ENCODE measurements at places on chromosomes 13 and 19. TPM values are rescaled to one million over a fixed set of nuclear protein-coding genes. Genes with fewer than 3 reads are reported as not detected.

ASPDH gene
- not detected for total RNA-seq

DNA sequence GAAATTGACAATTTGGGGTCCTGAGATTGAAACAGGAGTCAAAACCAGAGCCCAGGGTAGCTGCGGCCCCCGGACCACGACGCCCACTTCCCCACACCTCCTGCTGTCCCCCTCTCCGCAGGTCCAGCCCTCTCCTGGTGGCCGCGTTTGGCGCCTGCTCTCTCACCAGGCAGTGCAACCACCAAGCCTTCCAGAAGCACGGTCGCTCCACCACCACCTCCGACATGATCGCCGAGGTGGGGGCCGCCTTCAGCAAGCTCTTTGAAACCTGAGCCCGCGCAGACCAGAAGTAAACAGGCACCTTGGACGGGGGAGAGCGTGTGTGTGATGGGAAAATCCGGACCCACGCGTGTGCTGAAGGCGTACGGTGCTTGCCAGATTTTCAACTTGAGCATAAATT is 22.9 kb downstream of the NAXD start:
- DNase-seq: no peak

- no peak for DNase-seq
These were observed 144.4 kb upstream of the WASF3 start for GRCh38 chr13:26412936-26413716.

- DNase-seq: no peak
These were observed at the start of gene ZNF177 for GRCh38 chr19:9362905-9363304. Gene ZNF177 (plus strand): TSS chr19:9363013. CDS start chr19:9378312, 15,299 bp downstream.

- no peak for DNase-seq
These were observed 644 bp upstream of the RAVER1 start for GRCh38 chr19:10333758-10334587.

- no peak for DNase-seq
These were observed 65.1 kb downstream of the SPACA7 start for GRCh38 chr13:112441226-112441625.

Measured in activated CD4-positive, alpha-beta memory T cell treated with anti-CD3 and anti-CD28 coated beads for 36 hours (primary cell).